RPMI8226 (cell line): ENCODE measurements at places on chromosomes 11 and 22.

GRCh38 chr22:44351685-44352377, 39.1 kb upstream of the SHISAL1 start:
- peak; percentile 93 for DNase-seq

GRCh38 chr11:66068154-66068821, 1.8 kb upstream of the PACS1 start:
- DNase-seq = peak; percentile 86

DNA sequence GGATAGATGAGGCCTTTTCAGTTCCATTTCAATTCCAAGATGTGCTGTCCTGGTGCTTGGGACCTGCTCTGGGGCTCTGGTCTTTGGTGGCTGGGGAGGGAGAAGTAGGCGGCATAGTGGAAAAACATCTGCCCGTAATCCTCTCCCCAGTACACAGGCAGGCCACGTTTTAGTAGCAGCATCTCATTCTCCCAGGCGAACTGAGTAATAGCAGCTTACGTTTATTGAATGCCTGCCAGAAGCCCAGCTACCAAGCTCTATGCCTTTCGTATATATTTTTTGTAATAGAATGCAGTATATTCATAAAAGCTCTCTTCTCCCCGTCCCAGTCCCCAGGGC, 11.4 kb downstream of the ACO2 start:
- no peak for DNase-seq

- no peak for DNase-seq
Observed at GRCh38 chr11:96257036-96257435, 86.0 kb downstream of the MAML2 start.

- no peak for DNase-seq
Observed at GRCh38 chr11:65043881-65044501, 3.0 kb downstream of the SAC3D1 start.

- no peak for DNase-seq
Observed at GRCh38 chr11:15673408-15673831, 558.7 kb downstream of the INSC start.

- no peak for DNase-seq
Observed at GRCh38 chr11:10379426-10379825, 74.6 kb downstream of the ADM start.

DNA sequence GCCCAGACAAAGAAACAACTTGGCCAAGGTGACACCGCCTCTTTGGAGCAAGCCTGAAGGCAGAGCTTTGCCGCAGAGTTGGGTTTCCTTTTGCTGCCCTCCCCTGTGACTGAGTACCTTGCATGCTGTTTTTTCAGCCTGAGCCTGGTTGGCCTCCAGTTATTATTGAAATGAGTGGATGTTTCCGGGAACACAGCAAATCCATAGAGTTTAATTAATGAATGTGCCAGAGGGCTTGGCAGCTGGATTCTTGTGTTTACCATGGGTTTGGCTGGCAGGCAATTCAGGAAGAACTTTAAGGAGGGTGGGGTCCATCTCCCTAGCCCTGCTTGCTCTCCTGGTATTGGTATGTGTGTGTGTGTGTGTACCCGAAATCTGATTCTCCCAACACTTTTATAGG, 65.6 kb upstream of the CRYBB3 start:
- no peak for DNase-seq

- DNase-seq = no peak
Observed at GRCh38 chr11:102459393-102459792, 6.8 kb upstream of the TMEM123 start.

- DNase-seq = peak; percentile 15
Observed at GRCh38 chr11:120324932-120325810, at the start of gene TLCD5. TSS of gene TLCD5 (plus strand) at chr11:120325299. CDS start at chr11:120327442, 2,143 bp downstream.

- DNase-seq = no peak
Observed at GRCh38 chr11:80916173-80916798, 1475.5 kb upstream of the TENM4 start.

- DNase-seq = no peak
Observed at GRCh38 chr11:130523609-130524008, 75.2 kb downstream of the ADAMTS15 start.

DNA sequence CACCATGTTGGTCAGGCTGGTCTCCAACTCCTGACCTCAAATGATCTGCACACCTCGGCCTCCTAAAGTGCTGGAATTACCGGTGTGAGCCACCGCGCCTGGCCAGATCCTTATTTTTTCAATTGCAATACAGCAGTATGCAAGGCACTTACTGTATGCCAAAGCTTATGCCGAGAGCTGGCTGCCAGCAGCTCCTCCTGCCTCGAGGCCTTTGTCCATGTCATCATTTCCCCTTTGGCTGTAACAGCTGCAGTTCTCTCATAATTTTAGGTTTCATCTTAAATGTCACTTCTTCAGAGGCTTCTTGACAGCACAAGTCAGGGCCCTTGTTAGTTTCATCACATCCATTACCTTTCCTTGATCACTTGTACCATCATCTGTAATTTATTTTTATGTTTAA, 1.5 kb upstream of the SREBF2 start:
- DNase-seq = peak; percentile 73

GRCh38 chr11:16897470-16898061, 116.6 kb downstream of the PLEKHA7 start:
- DNase-seq = no peak

- DNase-seq = no peak
Observed at GRCh38 chr11:69275178-69275577, 18.8 kb upstream of the MYEOV start.

DNA sequence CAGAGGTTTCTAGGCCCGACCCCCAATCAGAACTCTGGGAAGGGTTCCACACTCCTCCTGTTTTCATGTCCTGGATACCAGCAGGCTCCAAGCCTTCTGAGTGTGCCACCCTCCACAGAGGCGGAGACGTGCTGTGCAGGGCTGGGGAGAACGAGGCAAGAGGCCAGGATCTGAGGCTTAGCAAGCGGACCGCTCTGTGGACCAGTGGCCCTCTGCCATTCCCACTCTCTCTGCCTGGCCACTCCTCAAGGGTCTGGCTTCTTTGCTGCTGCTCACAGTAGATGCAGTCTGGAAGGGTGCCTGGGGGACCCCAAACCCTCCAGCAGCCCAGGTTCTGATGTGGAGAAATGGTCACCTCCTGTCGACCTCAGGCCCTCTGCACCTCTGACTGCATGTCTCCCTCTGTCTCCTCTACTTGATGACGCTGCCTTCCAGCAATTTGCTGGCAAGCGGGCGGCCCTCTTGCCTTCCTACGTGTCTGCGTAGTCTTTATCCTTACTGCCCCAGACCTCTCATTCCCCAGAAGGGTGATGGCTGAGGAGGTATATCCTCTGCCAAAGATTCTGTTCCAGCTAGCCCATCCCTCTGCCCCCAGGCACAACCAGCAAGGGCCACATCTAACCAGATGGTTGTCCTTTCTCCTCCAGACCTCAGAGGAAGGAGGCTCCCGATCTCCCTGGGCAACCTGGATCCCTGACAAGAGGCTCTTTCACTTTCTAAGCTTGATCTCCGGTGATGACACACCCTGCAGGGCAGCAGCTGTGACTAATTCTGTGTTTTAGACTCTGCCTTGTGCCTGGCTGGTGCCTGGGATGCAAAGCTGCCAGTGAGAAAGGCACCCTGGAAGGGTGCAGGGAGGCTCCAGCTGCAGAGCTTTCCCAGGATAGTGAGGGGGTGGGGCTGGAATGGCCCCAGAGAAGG, 87.3 kb downstream of the NAT10 start:
- DNase-seq = peak; percentile 11

GRCh38 chr11:34318111-34319037, 39.4 kb downstream of the ABTB2 start:
- DNase-seq = no peak

DNA sequence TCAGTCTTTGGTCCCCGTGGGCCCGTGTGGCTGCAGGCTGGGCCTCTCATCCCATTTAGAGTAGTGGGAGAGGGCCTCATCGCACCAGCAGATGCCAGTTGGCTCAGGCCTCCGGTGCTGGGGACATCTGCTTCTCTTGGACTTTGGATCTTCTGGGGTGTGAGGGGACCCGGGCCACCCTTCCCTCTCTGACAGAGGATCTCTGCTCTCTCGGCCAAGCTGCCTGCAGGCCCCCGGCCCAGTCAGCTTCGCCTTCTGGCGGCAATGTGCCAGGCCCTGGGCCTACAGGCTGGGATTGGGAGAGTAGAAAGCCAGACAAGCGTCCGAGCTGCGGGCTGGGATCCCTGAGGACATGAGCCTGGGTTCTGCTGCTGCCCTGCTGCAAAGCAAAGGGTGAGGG, 15.0 kb upstream of the FGF3 start:
- DNase-seq = no peak

DNA sequence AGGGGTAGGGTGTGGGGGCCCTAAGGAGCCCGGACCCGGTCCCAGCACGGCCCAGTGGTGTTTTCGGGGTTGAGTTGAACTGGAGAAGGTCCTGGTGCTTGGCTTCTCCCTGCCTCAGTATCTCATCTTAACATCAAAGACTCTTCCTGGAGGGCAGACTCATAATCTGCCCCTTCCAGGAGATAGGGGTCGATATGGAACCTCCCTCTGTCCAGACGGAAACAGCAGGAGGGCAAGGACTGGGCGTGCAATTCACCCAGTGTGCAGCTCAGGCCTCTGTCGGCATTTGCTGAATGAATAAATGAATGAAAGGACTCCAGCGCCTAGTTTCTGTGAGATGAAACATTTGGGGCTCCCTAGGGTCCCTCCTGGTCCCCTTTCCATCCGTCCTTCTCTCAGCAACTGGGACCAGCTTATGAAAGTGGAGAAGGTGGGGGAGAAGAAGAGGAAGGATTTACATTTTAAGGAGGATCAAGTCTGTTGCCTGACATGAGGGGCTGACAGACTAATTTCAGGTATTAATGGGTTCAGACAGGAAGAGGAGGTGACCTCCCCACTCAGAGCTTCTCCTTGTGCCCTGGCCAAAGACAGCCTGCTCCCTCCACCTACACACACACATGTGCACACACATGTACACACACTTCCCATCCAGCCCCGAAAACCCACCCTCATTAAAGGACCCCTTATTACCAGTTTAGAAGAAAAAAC, 1.1 kb upstream of the SHISA8 start:
- no peak for DNase-seq

- DNase-seq = no peak
Observed at GRCh38 chr11:118476676-118477075, 40.4 kb downstream of the KMT2A start.
